ENCODE measurements at places on chromosomes 5 and 9.

GRCh38 chr9:32004431-32005076, 379.9 kb upstream of the ACO1 start:
- no peak for DNase-seq

GRCh38 chr5:59358005-59358861, 535.3 kb downstream of the PDE4D start:
- DNase-seq: no peak

DNA sequence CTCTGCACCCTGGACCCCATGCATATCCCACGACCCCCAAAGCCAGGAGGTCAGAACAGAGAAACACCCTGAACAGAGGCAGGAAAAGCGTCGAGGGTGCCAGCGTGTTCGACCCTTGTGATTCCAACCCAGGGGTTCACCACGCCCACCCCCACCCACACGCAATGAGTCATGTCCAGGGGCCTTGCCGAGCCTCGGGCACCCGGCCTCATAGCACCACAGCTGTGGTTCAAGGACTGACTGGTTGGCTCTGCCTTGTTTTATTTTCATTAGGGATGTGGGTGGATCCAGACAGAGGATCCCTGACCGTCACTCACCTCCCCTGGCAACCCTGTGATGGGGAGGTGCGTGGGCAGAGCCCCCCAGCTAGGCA, 9.5 kb upstream of the QSOX2 start:
- DNase-seq: no peak

- no peak for DNase-seq
Measured at GRCh38 chr9:277601-278295, 63.1 kb downstream of the DOCK8 start.

- DNase-seq: no peak
Measured at GRCh38 chr5:171462928-171463861, 43.7 kb downstream of the FGF18 start.

DNA sequence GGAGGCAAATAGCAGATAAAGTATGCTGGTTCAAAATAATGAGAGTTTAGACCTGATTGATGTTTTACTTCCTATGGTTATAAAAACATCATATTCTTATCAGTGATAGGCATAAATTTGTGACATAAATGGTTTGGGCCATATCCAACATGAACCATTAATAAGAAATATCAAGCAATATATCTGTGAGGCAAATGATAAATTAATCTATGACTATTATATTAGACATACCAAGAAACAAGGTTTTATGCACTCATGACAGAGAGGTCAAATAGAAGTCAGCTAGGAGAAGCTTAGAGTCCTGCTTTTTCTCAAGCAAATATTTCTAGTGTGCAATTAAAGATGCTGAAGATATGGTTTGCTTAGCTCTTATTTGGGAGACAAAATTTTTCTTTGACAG, 10.4 kb downstream of the SMIM3 start:
- DNase-seq: no peak

DNA sequence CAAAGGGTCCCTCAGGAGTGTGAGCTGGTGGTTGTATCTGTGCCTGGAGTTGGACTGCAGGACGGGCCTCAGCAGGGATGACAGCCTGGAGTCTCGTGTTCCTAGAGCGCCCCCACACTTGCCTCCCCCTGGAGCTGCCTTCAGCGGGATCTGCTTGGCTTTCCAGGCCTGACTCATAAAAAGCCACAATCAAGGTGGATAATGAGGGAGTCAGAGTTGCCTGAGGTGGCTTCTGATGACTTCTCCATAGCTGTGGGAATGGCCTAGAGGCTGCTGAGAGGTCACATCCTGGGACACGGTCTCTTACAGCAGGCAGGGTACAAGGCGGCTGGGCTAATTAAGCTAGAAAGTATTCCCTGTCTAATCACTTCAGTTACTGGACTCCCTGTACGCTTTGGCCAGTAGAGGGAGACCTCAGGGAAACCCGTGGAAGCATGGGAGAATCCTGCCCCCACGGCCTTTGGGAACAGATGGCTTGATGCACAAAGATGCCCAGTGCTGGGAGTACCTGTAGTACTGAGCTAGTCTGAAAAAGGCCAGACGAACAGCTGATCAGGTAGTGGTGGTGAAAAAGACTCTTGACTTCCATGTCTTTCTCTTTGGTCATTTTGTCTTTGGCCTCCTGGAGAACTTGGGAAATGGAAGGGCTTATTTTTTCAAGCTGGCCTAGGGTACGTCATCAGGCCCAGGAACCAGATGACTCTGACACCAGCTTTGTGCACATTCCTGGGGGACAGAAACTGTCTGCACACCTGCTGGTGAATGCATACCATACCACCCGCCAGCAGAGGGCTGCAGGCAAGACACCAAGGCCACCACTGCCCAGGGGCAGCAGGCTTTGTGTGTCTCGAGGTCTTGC, 16.1 kb upstream of the FRRS1L start:
- DNase-seq: peak; percentile 17

GRCh38 chr9:114273461-114273881, 49.4 kb upstream of the ORM1 start:
- peak; percentile 33 for DNase-seq

GRCh38 chr5:114430532-114430931, 68.7 kb downstream of the KCNN2 start:
- no peak for DNase-seq

DNA sequence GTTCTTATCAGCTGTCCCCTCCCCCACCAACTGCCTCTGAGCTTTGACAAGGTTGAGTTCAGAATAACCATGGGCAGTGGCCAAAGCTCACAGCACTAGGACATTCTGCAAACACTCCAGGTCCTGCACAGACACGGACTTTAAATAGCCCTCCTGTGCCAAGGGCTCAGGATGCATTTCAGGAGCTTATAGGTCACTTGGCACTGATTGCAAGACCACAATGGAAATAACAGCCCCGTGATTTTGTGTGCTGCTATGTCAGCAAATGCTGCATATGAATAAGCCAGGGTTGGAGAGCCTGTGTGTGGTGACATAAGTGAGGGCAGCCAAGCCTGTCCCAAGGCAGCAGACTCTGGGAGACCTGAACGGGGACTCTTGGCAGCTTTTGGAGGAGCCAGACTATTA, 150.7 kb downstream of the DMRT2 start:
- DNase-seq: no peak

GRCh38 chr9:127664324-127664677, 42.5 kb upstream of the CFAP157 start:
- DNase-seq: no peak

DNA sequence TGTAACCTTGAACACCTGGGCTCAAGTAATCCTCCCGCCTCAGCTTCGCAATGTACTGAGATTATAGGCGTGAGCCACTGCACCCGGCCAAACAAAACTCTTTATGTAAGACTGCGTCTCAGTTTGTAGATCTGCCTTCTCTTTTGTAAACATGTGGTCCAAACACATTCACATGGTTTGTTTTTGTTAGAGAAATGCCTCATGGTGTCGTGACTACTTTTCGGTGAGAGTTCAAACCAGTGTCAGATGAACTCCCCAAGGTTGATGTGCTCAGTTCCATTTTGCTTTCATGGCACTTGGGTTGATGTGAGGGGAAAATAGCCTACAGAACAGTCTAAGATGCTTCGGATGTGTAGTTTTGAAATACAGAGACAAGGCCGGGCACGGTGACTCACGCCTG, 231.6 kb downstream of the GOLPH3 start:
- no peak for DNase-seq

Data from activated naive CD4-positive, alpha-beta T cell treated with anti-CD3 and anti-CD28 coated beads, Interleukin-2, amount 50 U/mL, for 72 hours (primary cell).